NCI-H2171 (cell line): ENCODE measurements at places on chromosomes 4 and X.

DNA sequence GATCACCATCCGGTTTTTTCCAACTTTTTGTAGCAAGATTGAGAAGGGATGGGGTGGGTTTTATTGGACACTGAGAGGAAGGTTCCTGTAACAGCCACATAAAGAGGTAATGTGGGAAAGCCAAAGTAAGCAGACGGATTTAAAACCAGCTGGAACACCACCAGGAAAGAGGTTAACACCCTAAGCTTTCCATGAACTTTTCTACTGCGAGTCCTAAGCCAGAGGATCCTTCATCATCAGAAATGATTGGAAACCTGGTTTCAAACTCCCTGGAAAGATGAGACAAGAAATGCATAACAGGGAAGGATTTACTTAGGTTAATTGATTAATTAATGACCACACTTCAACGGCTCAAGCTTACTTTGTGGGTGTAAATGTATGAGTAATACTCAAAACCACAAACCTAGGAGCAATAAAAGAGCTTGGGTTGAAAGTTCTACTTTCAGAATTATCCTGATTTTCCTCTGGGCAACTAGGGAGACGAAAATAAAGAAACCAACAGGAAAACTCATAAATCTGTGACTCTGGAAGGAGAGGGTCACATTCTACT, 91.5 kb downstream of the COX18 start:
- no peak for DNase-seq

DNA sequence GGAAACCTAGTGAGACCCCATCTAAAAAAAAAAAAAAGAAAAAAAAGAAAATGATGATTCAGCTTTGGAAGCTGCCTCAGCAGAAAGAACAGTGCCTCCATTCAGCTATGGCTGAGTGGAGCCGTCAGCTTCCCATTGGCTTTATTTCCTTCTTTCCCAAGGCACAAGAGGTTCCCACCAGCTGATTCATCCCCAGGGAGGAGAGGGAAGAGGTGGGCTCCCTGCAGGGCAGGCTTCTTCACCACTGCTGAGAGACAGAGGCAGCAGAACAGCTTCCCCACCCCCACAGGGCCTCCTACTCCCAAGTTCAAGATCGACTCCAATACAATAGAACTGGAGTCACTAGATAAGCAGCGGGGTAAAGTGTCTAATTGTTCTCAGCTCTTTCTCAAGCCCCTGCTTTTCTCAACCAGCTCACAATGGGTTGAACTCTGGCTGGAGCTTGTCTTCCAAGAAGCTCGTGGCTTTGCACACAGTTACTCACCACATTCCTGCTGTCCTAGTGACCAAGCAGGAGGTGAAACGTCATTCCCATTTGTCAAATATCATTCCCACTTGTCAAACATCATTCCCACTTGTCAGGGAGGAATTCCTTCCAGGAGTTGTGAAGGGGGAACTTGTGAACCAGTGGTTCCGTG, 47.8 kb downstream of the FHDC1 start:
- no peak for DNase-seq

DNA sequence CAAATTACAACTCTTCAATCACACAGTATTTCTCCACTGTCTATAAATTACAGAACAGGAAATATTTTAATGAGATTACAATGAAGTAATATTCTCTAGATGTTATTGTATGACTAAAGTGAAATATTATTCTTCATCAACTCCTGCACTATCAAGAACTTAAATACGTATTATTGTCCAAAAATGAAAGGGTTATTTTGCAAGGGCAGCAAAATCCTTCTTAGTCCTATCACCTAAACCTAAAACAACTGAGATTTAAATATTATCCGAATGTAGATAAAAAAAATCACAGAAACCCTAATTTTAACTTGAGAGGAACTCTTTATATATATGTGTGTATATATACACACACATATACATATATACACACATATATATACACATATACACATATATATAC, 4.9 kb downstream of the UBA6 start:
- no peak for DNase-seq

DNA sequence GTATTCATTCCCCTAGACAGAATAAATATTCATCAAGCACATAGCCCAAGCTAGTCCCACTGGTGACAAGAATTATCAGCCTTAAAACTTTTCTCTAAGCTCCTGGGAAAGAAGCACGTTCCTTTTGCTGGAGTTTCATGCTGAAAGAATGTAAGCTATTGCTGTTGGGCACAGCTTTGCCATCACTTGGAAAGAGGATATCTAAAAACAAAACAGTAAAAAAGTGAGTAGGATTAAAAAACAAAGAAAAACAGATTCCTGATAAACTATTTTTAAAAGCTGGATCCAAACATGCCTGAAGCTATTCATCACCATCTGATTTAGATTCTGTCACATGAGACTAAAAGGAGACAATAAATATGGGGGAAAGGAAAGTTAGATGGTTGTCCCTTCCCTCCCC, 176.8 kb downstream of the SCFD2 start:
- DNase-seq, result no peak

GRCh38 chrX:124406294-124407014, 60.1 kb downstream of the SH2D1A start:
- DNase-seq, result peak; percentile 1

DNA sequence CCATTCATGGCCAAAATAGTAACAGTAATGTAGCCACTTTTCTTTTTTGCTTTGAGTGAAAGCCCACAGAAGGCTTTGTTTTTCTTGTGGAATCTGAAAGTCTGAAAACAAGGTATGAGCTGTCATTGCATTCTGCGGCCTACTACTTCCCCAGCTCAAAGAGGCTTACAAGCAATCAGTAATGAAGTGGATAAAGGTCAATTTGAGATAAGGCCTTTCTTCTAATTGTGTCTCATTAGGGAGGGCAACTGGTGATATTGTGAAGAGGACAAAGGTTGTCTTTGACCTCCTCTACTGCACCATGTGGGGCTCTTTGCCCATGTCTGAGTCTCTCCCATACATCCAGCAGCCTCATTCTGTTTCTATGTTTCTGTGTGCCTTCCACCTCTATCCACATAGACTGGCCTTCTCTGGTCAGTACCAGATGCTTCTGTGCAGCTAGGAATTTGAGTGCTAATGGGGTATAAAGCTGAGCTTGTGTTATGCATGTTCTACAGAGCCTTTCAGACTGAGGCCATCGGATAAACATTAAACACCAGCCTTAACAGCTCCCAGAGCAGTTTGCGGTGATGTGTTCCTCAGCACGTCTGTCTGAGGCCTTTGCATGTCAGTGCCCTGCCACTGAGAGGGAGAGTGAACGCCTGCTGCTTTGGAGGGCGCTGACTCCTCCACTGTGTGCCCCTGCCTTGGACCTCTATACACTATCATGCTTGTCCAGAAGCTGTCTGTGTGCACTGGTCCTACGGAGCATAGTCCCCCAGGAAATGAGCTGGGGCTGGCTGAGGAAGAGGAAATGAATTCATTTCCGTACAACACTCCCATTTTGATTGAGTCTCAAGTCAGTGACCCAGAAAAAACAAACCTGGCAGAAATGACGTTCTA, 80.2 kb downstream of the SH2D1A start:
- DNase-seq, result no peak

DNA sequence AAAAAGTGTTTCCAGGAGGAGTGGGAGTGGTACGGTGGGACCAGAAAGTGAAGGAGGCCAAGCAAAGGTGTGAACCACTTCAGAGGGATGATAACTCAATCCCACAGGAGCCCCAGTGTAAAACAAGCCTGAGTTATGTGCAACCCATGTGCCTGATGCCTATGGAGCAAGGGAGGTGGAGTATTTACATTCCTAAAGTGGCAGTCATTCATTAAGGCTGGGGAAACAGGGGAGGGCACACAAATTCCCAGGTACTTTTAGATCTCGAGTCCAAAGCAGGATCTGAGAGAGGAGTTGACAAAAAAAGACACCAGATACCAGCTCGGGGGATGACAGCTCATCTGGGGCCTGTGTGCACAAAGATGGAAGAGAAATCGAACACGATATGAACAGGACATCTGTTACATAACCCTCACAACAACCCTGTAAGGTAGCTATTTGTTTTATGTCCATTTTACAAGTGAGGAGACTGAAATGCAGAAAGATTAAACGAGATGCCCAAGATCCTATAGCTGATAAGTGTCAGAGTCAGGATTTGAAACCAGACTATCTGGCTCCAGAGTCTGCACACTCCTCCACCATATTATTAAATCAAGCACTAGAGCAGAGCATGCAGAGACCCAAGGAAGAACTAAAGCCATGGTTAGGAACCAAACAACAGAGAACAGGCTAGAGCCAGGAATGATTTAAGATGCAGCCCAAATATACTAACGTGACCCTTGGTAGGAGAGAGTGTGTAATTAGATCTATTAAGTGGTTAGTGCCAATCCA, 91.9 kb upstream of the MAPK10 start:
- no peak for DNase-seq

DNA sequence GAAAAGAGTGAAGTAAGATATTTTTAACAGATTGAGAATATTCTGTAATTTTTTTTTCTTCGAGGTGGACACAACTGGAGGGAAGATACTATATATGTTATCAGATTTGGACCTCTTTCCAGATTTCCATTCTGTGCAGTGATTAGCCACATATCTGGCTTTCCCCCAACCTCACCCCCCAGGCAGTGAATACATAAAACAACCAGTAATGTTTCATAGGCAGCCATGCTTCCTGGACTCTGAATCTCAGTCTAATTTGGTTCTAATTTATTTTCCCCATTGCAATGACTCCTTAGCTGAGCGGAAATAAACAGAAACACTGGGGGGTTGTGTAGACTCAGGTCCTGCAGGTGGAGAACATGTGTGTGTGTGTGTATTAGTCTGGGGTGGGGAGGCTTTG, 226.5 kb downstream of the FBXW7 start:
- DNase-seq, result no peak

GRCh38 chr4:16075061-16075460, 8.8 kb downstream of the PROM1 start:
- DNase-seq, result no peak

- DNase-seq, result no peak
Measured at GRCh38 chrX:21745756-21746155, 12.2 kb downstream of the SMPX start.

DNA sequence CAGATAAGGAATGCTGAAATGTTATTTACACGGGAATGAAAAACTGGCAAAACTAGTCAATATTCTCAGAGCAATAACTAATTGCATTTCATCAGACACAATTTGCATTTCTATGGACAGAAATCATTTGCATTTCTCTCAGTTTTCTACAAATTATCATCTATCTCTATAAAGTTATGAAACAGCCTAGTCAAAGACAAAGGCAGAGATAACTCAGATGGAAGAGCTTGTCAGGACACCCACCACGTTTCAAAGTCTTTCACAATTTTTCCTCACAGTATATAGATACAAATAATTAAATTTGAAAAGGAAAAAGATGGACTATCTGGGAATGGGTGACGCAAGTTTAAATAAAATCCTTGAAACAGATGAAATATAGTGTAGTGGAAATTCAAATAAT, 230.8 kb downstream of the GASK1B start:
- no peak for DNase-seq

DNA sequence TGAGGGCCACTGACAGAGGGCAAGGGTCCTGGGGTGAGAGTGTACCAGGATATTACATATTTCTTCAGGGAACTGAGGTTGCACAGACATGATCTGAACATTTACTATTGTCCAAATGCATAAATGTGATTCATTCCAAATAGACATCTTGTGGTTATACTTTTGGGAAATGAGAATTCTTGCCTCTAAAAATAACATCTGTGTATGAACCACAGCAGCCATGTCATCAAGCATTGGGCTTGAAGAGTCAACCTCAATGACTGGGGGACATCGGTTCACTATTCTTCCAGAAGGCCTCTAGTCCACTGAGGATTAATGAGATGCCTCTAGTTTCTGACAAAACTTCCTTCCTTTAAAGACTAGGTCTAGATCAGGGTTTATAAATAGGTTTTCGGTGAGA, 193.1 kb upstream of the GPC4 start:
- no peak for DNase-seq

DNA sequence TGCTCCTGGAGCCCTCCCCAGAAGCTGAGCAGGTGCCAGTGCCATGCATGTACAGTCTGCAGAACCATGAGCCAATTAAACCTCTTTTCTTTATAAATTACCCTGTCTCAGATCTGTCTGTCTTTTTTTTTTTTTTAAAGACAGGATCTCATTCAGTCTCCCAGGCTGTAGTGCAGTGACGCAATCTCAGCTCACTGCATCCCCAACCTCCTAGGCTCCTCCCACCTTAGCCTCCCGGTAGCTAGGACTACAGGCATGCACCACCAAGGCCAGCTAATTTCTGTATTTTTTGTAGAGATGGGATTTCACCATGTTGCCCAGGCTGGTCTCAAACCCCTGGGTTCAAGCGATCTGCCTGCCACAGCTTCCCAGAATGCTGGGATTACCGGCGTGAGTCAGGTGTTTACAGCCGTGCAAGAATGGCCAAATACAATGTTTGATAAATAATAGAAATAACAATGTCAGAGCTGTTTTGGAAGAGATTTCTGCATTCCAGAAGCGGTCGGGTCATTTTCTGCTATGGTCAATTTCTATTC, 68.8 kb downstream of the SLC2A9 start:
- no peak for DNase-seq

DNA sequence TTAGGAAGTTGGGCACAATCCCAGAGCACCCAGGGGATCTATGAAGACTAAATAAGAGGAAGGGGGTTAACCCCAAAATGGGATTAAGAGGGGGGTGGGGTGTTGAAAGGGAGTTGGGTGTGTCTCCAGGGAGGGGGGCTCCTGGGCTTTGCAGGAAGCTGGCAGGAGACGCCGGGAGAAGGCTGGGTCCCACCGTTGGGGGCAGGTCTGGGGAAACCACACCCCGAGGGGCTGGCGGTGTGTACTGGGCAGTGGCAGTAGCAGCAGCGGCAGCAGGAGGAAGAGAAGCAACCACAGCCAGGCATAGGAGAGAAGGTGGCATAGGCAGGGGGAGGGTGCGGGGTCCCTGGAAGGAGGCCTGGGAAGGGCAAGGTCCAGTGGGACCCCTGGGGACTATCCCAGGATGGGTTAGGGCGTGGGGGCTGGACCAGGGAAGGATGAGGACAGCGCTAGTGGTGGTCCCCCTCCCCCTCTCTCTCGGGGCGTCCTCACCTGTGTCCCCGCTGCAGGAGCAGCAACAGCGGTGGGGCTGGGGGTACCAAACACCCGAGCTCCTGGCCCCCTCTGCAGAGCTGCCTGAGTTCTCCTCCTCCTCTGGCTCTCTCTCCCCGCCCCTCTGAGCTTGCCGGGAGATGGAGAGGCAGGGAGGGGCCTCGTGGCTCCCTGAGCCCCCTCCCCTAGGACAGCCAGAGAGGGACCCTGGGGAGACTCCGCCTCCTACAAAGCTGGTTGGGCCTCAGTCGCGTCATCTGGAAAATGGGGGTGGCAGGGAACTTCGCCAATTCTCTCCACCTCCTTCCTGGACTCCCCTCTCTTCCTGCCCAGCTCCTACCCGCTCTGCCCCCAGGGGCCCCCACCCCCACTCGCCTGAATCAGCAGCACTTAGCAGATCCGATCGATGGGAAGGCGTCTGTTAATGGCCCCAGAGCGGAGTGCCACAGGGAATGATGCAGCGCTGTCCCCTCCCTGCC, at the start of gene KCND1:
TSS of gene KCND1 (minus strand) at position 596 of the 971 bp plus-strand sequence. CDS start 1,573 bp downstream, outside the sequence.
- DNase-seq, result no peak

- no peak for DNase-seq
Measured at GRCh38 chrX:48689208-48689920, 5.8 kb downstream of the WAS start.

GRCh38 chr4:139129206-139129605, 47.8 kb downstream of the ELF2 start:
- no peak for DNase-seq
